ENCODE measurements at places on chromosomes 7 and 10.

GRCh38 chr10:103685880-103686669, 169.3 kb downstream of the SH3PXD2A start:
- peak; percentile 68 for DNase-seq

DNA sequence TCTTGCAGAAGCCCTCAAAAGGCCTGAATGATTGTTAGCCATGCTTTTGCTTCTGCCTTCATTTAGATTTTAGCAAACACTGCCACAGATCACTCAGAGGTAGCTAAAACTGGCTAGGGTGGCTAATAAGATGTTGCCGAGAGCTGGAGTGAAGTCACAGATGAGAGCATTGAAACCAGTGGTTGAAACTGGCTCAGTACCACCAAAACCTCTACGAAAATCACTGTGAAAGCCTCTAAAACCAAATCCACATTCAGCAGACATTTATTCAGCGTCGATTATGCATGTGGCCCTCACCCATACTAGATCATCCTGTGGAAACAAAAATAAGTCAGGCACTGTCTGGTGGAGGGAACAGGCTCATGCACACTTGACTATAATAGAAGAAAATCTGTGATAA, 50.8 kb downstream of the PIK3CG start:
- no peak for DNase-seq

- DNase-seq: no peak
Observed at GRCh38 chr10:43262902-43263466, 3.9 kb downstream of the RASGEF1A start.

DNA sequence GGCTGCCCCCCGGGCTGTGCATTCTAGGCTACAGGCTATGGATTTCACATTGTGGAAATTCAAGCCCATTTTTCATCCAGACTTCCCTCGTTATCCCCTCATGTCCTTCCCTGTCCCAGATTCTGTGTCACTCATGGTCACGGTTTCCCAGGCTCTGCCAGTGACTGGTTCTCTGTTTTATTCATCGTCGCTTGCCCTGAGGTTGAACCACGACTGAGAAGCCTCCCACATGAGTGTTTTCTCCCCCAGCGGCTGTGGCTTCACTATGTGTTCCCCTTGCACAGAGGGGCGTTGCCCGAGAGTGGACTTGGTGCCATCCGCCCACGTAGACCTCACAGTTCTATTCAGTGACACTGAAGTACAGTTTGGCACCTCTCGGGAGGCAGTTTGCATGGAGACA, 14.0 kb downstream of the NOM1 start:
- DNase-seq: no peak

DNA sequence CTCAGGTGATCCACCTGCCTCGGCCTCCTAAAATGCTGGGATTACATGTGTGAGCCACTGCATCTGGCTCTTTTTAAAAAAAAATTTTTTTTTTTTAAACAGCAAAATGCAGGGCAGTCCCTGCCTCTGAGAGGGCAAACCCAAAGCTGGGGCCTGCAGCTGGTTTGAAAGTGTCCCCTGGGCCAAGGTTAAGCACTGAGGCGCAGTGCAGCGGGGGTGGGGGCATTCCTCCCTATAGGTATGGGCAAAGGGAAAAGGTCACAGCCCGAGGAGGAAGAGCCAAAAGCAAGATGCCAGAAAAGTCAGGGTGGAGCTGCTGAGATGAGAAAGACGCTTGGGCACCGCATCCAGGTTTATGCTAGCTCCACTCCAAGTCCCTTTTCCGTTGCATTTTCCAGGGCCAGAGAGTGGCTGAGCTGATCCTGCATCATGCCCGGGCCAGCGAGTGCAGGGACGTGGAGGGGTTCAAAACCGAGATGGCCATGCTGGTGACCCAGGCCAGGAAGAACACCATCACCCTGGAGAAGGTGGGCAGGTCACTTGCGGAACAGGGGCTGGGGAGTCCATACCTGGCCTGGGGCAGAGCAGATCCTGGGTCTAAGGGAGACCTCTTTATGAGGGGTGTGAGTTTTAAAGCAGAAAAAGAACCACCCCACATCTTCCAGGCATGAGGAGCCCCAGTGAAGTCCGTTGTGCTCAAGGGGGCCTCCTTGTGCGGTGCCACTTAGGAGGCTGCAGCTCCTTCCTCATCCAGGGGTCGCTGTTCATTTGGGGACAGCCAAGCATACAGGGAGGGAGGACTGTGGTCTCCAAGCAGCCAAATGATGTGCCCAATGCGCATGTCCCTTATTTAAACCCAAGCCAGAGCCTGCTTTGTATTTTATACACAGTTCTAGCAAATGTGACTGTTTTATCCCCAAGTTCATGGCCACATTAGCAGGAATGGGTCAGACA, 7.0 kb upstream of the NDUFB2 start:
- no peak for DNase-seq

DNA sequence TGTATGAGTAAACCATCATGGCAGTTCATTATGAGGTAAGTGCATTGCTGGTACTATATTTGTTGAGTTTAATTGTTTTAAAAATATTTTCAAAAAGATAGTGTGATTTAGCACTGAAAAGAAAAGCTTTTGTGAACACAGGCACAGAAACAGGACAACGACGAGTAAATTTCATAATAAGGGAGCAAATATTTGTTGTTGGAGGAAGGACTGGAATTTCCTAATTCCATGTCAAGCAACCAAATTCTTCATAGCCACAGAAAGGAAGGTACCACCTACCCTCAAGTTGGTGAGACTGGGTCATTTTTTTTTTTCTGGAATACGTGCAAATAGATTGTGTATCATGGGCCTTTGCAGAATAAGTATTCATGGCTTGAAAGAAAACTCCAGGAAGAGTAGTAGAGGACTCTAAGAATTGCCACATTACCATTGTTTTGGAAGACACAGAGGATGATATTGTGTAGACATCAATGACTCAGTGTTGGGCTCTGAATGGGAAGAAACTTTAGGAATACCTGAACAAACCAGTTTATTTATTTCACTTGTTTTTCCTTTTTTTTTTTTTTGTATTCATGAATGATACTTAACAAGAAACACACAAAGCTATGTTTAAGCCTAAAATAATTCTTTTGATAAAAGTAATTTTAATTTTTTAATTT, 7.8 kb downstream of the UBE2D4 start:
- DNase-seq: no peak

Measured in NCI-H1436 (cell line).